ENCODE measurements at places on chromosomes 2 and 18. TPM values are rescaled to one million over a fixed set of nuclear protein-coding genes. Genes with fewer than 3 reads are reported as not detected.

Gene CDH20
- 5.9 TPM for total RNA-seq

Gene IL37
- total RNA-seq = not detected

Gene PPP1R1C
- total RNA-seq = 0.94 TPM

Gene FAM117B
- 51.6 TPM for total RNA-seq

Gene TMEM163
- total RNA-seq = 19.1 TPM

Gene TMEM17
- 1.9 TPM for total RNA-seq

Gene LOXHD1
- 0.31 TPM for total RNA-seq

Gene EVX2
- total RNA-seq = not detected

Gene GALNT13
- 29.1 TPM for total RNA-seq

Gene ZNF804A
- total RNA-seq = 24.1 TPM

Gene PDE6D
- 45.4 TPM for total RNA-seq

Gene KIF1A
- 300 TPM for total RNA-seq

Gene TP53I3
- total RNA-seq = 17.2 TPM

Gene NAT8
- total RNA-seq = not detected

Gene ANKRD30B
- 2.2 TPM for total RNA-seq

Gene UNC80
- 40.1 TPM for total RNA-seq

Gene ALPI
- total RNA-seq = not detected

Gene HOXD12
- not detected for total RNA-seq

Gene COLEC12
- total RNA-seq = 5.0 TPM

Gene AP1S3
- 8.5 TPM for total RNA-seq

Gene PDCD1
- not detected for total RNA-seq

Gene RGPD3
- 1.3 TPM for total RNA-seq

Gene CRYBA2
- total RNA-seq = not detected

Gene CENPO
- total RNA-seq = 16.6 TPM

Gene PJVK
- 11.0 TPM for total RNA-seq

Gene MC5R
- 5.0 TPM for total RNA-seq

Gene CCDC148
- 15.7 TPM for total RNA-seq
